ENCODE measurements at places on chromosomes 7 and 10.

DNA sequence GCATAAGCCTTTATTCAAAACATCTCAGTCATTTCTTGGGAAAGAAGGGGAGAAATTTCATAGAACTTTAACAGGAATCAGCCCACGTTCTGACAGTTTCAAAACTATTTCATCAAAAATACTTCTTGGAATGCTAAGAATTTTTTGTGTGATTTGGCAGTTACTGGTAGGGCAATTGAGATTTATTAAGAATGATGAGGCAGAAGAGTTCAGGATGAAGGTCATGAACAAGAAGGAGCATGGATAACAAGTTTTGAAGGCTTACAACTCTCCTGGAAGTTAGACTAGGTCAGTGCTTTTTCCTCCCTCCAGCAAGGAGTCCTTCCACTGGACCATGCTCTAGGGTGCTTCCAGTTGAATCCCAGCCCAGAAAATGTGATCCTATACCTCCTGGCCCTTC, 569.9 kb downstream of the ANKRD7 start:
- no peak for DNase-seq

DNA sequence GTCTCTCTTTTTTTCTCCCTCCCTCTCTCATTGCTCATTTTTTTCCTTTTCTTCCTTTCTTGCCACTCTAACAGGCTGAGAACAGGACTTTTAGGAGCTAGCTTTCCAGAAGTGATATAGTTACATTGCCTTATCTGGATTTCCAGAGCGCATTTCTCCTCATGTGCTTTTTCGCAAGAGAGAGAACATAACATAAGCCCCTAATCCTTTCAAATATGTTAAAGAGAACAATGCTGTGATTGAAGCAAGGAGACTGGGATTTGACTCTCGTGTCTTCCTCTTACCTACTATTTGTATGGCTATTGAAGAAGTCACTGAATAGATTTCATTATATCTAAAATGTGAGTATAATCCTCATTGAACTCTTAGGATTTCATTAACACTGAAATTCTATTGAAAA, 101.2 kb upstream of the PRPS1L1 start:
- DNase-seq = no peak

DNA sequence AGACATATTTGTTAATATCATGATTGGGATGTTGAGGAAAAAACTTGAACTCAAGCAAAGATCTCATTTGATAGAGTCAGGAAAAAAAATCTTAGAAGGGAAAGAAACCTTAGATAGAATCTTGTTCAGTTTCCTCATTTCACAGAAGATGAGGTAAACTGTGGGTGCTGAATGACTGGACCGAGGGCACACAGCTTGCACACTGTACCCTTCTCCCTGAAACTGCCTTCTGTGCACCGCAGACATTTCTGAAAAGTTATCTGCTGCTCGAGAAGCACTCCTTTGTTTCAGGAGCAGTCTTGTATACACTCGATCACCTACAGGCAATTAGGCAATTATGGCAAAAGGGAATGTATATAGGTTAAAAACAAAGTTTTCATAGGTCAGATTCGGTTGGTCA, 167.4 kb downstream of the SKAP2 start:
- DNase-seq = no peak

DNA sequence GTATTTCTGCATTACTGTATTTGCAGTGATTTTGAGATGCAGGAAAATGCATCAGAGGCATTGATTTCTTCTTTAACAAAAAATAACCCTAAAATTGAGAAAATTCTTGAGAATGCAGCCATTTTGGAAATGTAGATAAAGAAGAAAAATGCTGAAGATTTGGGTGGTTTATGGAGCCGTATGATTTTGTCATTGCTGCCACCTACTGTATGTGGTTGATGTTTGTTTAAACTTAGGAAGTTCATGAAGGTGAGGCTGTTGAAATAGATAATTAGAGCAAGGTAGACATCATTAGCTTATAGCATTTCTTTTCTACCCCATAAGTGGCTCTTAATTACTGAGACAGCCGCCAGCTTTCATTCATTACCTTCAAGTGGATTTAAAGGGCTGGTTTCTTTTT, 92.1 kb upstream of the SAMD8 start:
- DNase-seq = no peak

DNA sequence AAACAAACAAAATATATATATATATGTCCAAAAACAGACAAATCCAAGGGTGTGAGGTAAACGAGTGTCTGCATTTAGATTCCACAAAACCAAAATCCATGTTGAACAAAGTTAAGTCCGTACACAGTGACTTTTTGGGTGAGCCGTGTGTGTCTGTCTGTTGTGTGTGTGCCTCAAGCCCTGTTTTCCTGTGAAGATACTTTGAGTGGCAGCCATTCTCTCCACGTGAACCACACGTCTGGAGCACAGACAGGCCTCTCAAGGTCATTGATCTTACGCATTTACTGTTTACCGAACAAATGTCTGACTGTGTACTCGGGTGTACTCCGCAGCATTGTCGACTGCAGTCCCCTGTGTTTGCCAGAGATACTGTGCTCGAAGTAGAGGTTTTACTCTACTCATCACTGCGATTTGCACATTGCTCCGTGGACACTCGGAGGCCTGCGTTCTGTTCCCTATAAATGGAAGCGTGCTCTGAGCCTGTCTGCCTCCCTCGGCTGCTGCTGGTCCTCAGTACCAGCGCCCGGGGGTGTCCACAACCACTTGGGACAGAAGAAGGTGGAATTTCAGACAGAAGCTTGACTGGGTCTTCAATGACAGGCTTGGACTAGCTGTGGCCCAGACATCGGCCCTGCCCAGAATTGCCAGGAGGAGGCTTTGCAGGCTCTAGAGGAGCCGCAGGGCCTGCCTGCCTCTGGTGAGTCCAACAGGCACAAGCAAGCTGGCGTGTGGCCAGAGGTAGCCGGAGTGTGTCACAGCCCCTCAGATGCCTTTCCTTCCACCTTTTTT, 22.1 kb downstream of the CYP17A1 start:
- DNase-seq = no peak
